ENCODE measurements at places on chromosomes 13 and 19. TPM values are rescaled to one million over a fixed set of nuclear protein-coding genes. Genes with fewer than 3 reads are reported as not detected.

DNA sequence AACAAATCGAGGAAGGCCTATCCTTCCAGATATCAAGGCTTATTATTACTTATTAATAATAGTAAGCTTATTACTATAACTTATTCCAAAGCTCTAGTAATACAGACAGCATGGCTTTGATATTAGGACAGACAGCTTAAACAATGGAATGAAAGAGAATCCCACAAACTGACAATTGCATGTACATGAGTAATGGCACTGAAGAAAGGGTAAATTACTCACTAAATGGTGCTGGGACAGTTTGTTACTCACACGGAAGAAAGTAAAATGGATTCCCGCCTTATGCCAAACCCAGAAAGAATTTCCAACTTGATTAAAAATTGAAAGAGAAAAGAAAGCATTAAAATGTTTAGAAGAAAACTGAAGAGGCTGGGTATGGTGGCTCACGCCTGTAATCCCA, 60.3 kb downstream of the MIPEP start:
- DNase-seq = no peak
- no peaks in the 10 kb centered on the region for H3K4me1 ChIP-seq
- no peaks in the 10 kb centered on the region for H3K27me3 ChIP-seq
- no peak overlapping the region for H3K4me3 ChIP-seq
- no peak overlapping the region for H3K27ac ChIP-seq

The NPAS1 gene
- 0.64 TPM for total RNA-seq

The RPS28 gene
- total RNA-seq = 1,587 TPM

The ZNF492 gene
- total RNA-seq = 1.8 TPM

DNA sequence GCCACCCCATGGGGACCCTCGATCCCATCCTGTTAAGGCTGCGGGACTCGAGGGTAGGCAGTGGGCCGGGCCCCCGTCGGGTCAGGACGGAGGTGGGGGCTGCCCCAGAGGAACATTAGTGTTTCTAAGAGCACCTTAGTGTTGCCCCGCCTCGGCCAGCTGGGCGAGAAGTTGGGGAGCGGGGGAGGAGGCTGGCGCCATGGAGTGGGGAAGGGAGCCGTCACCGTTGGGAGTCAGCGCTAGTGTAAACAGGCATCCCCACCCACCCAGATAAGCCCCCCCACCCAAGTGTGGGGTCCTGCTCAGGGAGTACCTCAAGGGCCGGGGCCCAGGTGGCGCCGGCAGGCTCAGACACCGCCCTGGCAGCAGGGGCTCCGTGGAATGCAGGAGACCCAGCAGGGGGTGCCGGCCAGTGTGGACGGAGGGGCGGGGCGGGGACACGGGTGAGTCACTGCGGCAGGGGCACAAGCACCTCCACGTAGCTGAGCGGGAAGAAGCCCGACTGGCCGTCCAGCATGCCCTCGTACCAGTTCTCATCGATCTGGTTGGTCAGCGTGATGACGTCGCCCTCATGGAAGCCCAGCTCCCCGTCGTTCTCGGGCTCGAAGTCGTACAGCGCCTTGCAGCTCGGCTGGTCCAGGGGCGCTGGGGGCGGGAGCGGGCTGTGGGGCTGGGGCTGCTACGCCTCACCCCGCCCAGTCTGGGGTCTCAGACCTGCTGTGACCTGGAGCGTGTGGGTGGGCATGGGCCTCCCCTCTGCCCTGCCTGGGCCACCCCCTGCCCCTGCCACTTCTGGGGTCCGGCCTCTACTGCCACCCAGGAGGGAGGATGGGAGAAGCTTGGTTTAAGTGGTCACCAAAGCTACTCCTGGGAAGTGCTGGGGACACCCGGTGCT, 18.0 kb downstream of the MPND start:
- H3K4me3 ChIP-seq = no peak overlapping the region
- H3K36me3 ChIP-seq = peaks cover 15% of the 10 kb centered on the region
- no peaks in the 10 kb centered on the region for H3K4me1 ChIP-seq
- no peak for DNase-seq
